GM23248 (cell line): ENCODE measurements at places on chromosomes 6 and 20. TPM values are rescaled to one million over a fixed set of nuclear protein-coding genes. Genes with fewer than 3 reads are reported as not detected.

GRCh38 chr6:144259986-144260385 lies 25.1 kb upstream of the UTRN start:
- no peak overlapping the region for H3K4me3 ChIP-seq
- no peaks in the 10 kb centered on the region for H3K27me3 ChIP-seq

DNA sequence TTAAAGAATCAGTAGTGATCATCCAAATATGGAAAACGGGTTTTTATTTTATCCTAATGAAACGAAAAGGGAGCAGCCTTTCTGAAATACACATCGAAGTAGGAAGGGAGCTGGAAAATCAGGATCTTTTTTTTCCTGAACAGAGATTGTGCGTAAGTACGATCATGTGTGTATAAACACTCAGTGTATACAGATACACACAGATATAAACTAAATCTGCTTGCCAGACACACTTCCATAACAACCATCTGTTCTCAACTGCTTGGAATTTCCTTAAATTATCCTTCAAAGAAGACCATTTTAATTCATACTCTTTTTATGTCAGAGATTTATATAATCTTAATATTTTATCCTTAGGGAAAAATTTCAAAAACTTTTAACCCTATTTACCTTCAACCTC lies 110.7 kb downstream of the CHD6 start:
- no peak overlapping the region for H3K27ac ChIP-seq
- H3K36me3 ChIP-seq, result no peaks in the 10 kb centered on the region
- no peaks in the 10 kb centered on the region for H3K4me1 ChIP-seq
- H3K4me3 ChIP-seq, result no peak overlapping the region
- DNase-seq, result no peak
- H3K27me3 ChIP-seq, result no peaks in the 10 kb centered on the region

GRCh38 chr6:148195511-148195910 lies 147.1 kb upstream of the SASH1 start:
- H3K4me1 ChIP-seq, result peaks cover 34% of the 10 kb centered on the region
- no peak overlapping the region for H3K4me3 ChIP-seq
- no peak overlapping the region for H3K27ac ChIP-seq
- no peaks in the 10 kb centered on the region for H3K36me3 ChIP-seq

The PRR18 gene
- not detected in 2 replicates for total RNA-seq

- no peaks in the 10 kb centered on the region for H3K36me3 ChIP-seq
- no peak overlapping the region for H3K4me3 ChIP-seq
- H3K4me1 ChIP-seq, result no peaks in the 10 kb centered on the region
- H3K27ac ChIP-seq, result no peak overlapping the region
- H3K27me3 ChIP-seq, result no peaks in the 10 kb centered on the region
Measured at GRCh38 chr6:131183427-131184095, 48.3 kb downstream of the AKAP7 start.

GRCh38 chr6:2715737-2716136 lies 35.0 kb downstream of the MYLK4 start:
- no peak for DNase-seq
- H3K4me1 ChIP-seq, result peaks cover 11% of the 10 kb centered on the region
- H3K27ac ChIP-seq, result no peak overlapping the region
- no peak overlapping the region for H3K4me3 ChIP-seq

DNA sequence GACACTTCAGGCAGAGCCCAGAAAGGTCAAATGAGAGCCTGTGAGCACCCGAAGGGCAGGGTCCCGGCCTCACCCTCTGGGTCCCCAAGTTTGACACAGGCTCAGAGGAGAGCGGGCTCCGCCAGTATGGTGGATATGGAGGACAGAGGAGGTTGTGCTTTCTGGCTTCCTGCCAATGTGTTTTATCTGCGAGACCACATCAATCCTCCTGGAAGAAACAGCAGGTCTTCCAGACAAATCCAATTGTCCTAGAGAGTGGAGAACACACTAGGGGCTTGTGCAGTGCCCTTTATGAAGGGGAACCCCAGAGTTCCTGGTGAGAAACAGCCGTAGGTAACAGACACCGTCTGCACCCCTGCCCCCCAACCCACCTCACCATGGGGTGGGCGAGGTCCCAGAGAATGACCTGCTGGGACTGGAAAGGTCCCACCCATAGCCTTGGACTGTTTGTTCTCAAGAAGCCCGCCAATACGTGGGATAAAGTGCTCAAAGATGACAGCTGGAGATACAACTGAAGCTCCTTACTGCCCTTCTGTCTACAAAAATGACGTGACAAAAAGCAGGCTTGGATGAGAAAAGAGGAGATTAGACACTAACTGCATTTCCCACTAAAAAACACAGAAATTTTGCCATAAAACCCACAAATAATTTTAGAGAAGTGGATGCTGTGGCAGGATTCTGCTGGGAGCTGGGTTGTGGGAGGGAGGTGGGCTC lies 23.9 kb upstream of the SSTR4 start:
- H3K36me3 ChIP-seq, result no peaks in the 10 kb centered on the region
- DNase-seq, result no peak
- no peak overlapping the region for H3K4me3 ChIP-seq
- peaks cover 6% of the 10 kb centered on the region for H3K4me1 ChIP-seq

- no peak for DNase-seq
- no peaks in the 10 kb centered on the region for H3K27me3 ChIP-seq
- H3K36me3 ChIP-seq, result no peaks in the 10 kb centered on the region
- no peak overlapping the region for H3K4me3 ChIP-seq
- no peak overlapping the region for H3K27ac ChIP-seq
Measured at GRCh38 chr6:13375360-13375878, 47.1 kb upstream of the TBC1D7 start.

DNA sequence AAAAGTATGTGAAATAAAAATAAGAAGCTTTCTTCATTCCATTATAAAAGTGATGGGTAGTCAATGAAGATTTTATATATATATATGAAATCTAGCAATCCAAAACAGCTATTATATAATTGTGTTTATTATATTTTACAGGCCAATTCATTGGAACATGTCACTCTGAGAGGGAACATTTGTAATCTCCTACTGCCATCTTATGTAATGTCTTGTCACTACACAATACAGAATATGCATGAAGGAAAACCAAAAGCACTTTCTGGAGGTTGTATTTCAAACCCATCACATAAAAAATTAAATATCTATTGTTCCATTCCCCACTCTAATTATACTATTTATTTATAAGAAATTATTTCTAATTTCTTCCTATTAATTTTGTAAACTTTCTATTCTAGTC lies 31.5 kb upstream of the IRAK1BP1 start:
- peak; percentile 26 for DNase-seq
- no peaks in the 10 kb centered on the region for H3K27me3 ChIP-seq
- H3K4me3 ChIP-seq, result no peak overlapping the region
- no peaks in the 10 kb centered on the region for H3K36me3 ChIP-seq
- H3K27ac ChIP-seq, result no peak overlapping the region

- no peak for DNase-seq
- H3K4me1 ChIP-seq, result 0 out of 2 replicates have a peak, but pooled peaks cover 9% of the 10 kb centered on the region
- H3K4me3 ChIP-seq, result no peak overlapping the region
- H3K36me3 ChIP-seq, result no peaks in the 10 kb centered on the region
Measured at GRCh38 chr6:21395121-21395520, 198.4 kb upstream of the SOX4 start.

The DPPA5 gene
- not detected in 2 replicates for total RNA-seq

DNA sequence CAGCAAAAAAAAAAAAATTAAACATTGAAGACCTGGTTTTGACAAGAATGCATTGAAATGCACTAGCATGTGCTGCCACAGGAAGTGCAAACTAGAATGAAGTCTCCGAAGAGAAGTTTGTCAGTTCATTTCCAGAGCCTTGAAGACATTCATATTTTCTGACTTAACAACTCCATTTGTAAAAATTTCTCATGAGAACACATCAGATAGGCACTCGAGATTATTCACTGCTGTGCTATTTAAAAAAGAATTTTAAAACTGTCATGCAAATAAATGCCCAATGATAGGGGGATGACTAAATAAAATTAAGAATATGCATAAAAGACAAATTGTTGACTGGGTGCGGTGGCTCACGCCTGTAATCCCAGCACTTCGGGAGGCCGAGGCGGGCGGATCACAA lies 394.6 kb upstream of the JARID2 start:
- H3K4me1 ChIP-seq, result peaks cover 14% of the 10 kb centered on the region; the same call in 1 of the 2 replicates
- H3K4me3 ChIP-seq, result no peak overlapping the region
- no peaks in the 10 kb centered on the region for H3K36me3 ChIP-seq
- H3K27me3 ChIP-seq, result no peaks in the 10 kb centered on the region
- DNase-seq, result peak; percentile 61
- peak overlapping the region; percentile 18 for H3K27ac ChIP-seq

The PMEPA1 gene
- 6.1 and 6.6 TPM in 2 replicates for total RNA-seq

GRCh38 chr20:42432496-42433334 lies 757.0 kb downstream of the PTPRT start:
- no peaks in the 10 kb centered on the region for H3K36me3 ChIP-seq
- H3K27ac ChIP-seq, result no peak overlapping the region
- no peak for DNase-seq
- H3K27me3 ChIP-seq, result no peaks in the 10 kb centered on the region
- H3K4me3 ChIP-seq, result no peak overlapping the region

The MAK gene
- total RNA-seq, result not detected in 2 replicates

The BPIFA1 gene
- not detected in 2 replicates for total RNA-seq

- H3K4me3 ChIP-seq, result no peak overlapping the region
- no peaks in the 10 kb centered on the region for H3K36me3 ChIP-seq
- H3K27me3 ChIP-seq, result no peaks in the 10 kb centered on the region
- peak; percentile 96 for DNase-seq
Measured at GRCh38 chr20:53692465-53693067, 98.9 kb upstream of the ZNF217 start.

The ENPP3 gene
- not detected in 2 replicates for total RNA-seq

The RUNX2 gene
- total RNA-seq, result 4.4 and 5.7 TPM in 2 replicates

The SNAP25 gene
- total RNA-seq, result not detected in 2 replicates

- no peak overlapping the region for H3K4me3 ChIP-seq
- no peaks in the 10 kb centered on the region for H3K27me3 ChIP-seq
- peaks cover 22% of the 10 kb centered on the region for H3K4me1 ChIP-seq
- no peak overlapping the region for H3K27ac ChIP-seq
- no peak for DNase-seq
Measured at GRCh38 chr6:144449911-144450597, 164.9 kb downstream of the UTRN start.

DNA sequence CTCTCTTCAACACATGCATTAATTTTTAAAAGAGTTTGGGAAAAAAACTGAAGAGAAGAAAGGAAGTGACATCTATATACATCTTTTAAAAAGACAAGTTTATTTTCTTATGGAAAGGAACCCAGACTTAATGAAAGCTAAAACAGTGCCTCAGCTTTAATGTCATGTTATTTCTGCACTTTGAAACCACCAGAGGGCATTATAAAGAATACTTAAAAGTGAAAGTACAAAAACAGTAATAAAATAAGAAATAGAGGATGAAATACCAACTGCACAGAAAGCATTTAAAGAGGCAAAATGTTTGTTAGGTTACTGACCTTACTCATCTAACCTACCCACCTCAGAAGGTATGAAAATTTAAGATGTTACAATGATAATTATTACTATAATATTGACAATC lies 98.8 kb downstream of the HUS1B start:
- DNase-seq, result peak; percentile 32
- no peak overlapping the region for H3K27ac ChIP-seq
- no peaks in the 10 kb centered on the region for H3K27me3 ChIP-seq

The TAF11 gene
- 18.2 and 27.1 TPM in 2 replicates for total RNA-seq

GRCh38 chr6:12138381-12138780 lies 126.3 kb downstream of the HIVEP1 start:
- H3K36me3 ChIP-seq, result no peaks in the 10 kb centered on the region
- no peak overlapping the region for H3K4me3 ChIP-seq
- no peak overlapping the region for H3K27ac ChIP-seq
- peaks cover 15% of the 10 kb centered on the region for H3K4me1 ChIP-seq

The RCAN2 gene
- total RNA-seq, result 6.5 and 7.6 TPM in 2 replicates

- H3K27me3 ChIP-seq, result no peaks in the 10 kb centered on the region
- no peak overlapping the region for H3K27ac ChIP-seq
- no peak overlapping the region for H3K4me3 ChIP-seq
- no peaks in the 10 kb centered on the region for H3K4me1 ChIP-seq
Measured at GRCh38 chr6:47335466-47335865, 25.8 kb upstream of the TNFRSF21 start.

GRCh38 chr6:46865221-46865620 lies 56.5 kb downstream of the ADGRF5 start:
- H3K4me1 ChIP-seq, result no peaks in the 10 kb centered on the region
- no peak overlapping the region for H3K27ac ChIP-seq
- no peaks in the 10 kb centered on the region for H3K36me3 ChIP-seq
- DNase-seq, result no peak
- H3K4me3 ChIP-seq, result no peak overlapping the region
- H3K27me3 ChIP-seq, result no peaks in the 10 kb centered on the region; the same call in 1 of the 2 replicates

The FAXC gene
- total RNA-seq, result 0.76 and 1.8 TPM in 2 replicates

DNA sequence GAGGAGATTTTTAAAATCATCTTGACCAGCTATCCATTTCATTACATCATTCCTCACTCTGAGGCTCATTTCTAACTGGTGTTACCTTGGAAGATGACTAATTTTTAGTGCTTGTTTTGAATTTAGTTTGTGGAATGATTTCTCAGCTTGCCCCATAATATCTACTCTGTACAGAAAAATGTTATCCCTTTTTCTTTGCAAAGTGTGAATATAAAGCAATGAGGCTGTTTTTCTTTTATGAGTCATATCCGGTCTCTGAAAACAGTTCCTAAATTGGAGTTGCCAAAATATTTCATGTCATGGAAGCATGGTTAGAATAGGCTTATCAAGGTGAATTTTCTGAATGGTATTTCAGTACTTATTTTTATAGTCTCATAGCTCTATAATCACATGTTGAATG lies 43.8 kb downstream of the FUT9 start:
- no peak overlapping the region for H3K27ac ChIP-seq
- no peak overlapping the region for H3K4me3 ChIP-seq
- no peaks in the 10 kb centered on the region for H3K27me3 ChIP-seq
- no peaks in the 10 kb centered on the region for H3K4me1 ChIP-seq
- no peak for DNase-seq
- H3K36me3 ChIP-seq, result no peaks in the 10 kb centered on the region

GRCh38 chr6:31907158-31907813 lies 5.4 kb upstream of the ZBTB12 start:
- no peaks in the 10 kb centered on the region for H3K36me3 ChIP-seq
- no peaks in the 10 kb centered on the region for H3K27me3 ChIP-seq
- peaks cover 49% of the 10 kb centered on the region for H3K4me1 ChIP-seq
- no peak overlapping the region for H3K4me3 ChIP-seq
